ENCODE measurements at places on chromosomes 7 and 10.

DNA sequence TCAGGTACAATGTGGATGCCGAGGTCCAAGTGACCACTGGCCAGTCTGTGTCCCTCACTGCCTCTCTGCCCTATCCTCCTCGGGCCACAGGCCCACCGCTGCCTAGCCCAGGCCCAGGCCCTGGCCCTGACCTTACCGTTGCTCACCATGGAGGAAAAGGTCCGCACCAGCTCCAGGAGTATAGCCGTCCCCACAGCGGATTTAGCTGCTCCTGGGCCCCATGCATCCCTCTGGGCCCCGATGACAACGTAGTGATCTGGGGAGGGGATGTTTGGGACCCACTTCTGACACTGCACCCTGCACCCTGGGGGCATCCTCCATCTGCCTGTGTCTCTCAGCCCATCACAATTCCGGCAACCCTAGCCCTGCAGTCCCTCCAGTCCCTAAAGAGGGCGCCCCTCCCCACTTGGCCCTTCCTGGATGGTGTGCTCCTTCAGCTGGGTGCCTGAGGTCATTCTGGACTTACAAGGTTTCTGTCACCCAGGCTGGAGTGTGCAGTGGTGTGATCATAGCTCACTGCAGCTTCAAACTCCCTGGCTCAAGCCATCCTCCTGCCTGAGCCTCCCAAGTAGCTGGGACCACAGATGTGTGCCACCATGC is 12.1 kb downstream of the TFR2 start:
- DNase-seq: peak; percentile 38

GRCh38 chr7:90453259-90453891 is 16.1 kb upstream of the PTTG1IP2 start:
- DNase-seq: no peak

GRCh38 chr10:29517352-29517923 is 117.3 kb downstream of the SVIL start:
- peak; percentile 27 for DNase-seq

DNA sequence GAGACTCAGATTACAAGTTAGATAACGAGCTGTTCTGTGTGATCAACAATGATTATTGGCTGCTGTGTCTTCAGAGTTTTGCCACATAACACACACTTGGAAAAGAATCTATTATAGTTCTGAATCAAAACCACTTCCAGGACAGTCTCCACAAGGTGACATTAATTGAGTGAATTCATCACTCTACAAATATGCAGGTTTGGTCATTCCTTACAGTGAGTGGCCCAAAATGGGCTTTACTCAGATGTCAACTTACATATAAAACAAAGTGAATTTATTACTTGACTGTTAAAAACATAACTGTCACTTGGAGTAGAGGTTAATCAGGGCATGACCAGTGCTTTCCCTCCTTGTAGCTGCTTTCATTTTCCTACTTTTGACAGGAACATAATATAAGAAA is 984.3 kb downstream of the REEP3 start:
- DNase-seq: no peak

DNA sequence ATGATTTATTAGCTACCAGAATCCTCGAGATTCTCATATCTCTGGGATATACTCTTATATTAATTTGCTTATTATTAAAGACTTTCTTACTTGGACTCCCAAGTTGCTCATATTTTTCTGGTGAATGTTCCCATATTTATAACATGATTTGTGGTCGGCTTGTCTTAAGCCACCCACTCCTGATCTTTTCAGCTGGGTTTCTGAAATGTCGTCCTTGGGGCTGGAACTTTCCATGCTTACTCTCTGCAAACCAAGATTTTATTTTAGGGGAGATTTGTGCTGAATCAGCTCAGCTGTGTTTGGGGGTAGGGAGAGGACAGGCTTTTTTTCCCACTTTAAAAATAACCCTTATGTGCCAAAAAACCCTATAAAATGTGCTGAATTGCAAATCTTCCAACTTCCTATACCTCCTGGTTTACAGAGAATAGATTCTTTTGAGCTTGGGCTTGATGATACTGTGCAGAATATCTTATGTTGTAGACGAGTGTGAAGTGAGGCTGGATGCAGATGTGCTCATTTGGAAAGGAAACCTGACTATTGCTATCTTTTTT is 162.1 kb downstream of the SND1 start:
- peak; percentile 17 for DNase-seq

GRCh38 chr7:8817448-8818036 is 384.1 kb downstream of the NXPH1 start:
- DNase-seq: no peak

GRCh38 chr7:139914306-139915267 is 85.5 kb downstream of the TBXAS1 start:
- DNase-seq: peak; percentile 56

- DNase-seq: no peak
These were observed 7.7 kb downstream of the PLAC9 start for GRCh38 chr10:80140251-80140650.

DNA sequence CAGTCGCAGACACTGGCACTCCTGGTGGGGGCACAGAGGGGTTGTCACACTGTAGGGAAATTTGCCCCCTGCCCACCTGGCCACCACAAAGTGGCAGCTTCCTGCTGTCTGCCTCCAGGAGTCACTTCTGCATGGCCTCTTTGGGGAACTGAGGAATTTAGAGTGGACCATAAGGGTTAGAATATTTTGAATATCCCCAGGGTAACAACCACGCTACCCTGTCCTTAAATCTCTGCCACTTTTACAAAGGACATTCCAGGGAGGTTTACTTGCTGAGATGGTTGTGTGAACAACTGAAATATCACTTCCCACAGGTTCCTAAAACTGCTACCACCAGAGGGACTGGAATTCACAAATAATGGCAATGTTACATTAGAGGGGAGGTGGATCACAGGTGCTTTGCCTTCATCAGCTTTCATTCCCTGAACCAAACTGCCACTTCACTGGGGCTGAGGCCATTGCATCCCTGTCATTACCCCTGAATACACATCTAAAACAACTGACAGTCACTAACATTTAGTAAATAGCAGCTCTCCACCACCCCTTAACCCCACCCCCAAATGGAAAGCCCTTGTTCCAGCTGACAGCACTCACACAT is 88.1 kb upstream of the IFRD1 start:
- no peak for DNase-seq

DNA sequence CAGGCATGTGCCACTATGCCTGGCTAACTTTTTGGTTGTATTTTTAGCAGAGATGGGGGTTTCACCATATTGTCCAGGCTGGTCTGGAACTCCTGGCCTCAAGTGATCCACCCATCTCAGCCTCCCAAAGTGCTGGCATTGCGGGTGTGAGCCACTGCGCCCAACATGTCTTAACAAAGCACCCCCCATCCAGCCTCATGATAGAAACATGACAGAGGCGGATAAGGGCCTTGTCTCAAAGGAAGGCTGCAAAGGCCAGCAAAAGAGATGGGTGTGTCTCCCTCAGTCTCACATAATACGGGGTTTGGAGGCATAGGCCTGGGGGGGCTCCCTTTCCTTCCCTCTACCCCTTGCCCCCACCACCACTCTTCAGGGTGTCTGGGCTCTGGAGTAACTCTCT is 93.2 kb downstream of the SH3PXD2A start:
- DNase-seq: no peak

DNA sequence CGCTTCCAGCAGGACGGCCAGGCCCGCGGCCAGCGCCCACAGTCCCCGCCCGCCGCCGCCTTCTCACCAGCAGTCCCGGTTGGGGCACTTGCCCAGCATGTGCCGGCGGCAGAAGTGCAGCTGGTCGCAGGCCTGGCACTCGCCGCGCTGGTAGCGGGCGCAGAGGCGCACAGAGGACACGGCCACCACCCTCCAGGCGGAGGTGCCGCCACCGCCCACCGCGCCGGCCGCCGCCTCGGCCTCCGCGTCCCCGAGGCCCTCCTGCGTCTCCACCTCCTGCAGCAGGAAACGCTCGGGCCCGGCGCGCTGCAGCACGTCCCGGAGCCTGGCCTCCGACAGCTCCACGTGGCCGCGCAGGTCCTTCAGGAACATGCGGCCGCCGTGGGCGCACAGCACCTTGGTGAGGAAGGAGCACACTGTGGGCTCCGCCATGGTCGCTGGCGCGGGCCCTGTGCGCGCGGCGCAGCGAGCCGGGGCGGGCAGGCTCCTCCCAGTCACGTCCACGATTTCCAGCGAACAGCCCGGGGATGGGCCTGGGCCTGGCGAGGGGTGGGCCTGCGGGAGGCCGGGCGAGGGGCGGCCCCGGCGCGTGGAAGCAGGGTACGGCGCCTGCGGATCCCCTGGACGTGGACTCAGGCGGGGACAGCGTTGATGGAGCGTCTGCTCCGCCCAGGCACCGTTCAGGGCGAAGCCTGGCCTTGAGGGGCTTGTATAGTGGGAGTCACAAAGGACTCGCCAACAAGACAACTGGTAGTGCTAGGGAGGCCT is at the start of gene ZC3HAV1L:
Gene ZC3HAV1L, minus strand, starts transcription at position 457 of the 768 bp plus-strand sequence. Its CDS starts 25 bp downstream, at position 432.
- peak; percentile 47 for DNase-seq

DNA sequence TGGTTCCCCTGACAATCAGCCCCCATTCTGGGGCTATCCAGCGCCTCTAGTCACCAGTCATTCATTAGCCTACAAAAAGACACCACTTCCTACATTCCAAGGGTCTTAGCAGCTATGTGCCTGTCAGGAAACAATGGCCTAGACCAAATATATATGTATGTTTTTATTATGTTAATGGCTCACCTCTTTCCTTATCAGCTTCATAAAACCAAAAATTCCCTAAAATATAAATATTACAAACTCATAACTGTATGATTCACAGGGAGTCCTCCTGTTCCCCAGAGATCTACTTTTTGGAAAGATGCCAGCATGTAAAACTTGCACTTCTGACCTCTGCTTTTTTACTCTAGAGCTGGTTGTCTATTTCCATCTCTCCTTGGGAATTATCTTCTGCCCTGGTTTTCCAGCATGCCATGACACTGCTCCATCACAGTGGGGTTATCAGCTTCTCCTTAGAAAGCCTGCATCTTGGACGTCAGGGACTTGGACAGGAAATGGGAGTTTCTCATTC is 79.2 kb downstream of the ABCA13 start:
- DNase-seq: peak; percentile 54

DNA sequence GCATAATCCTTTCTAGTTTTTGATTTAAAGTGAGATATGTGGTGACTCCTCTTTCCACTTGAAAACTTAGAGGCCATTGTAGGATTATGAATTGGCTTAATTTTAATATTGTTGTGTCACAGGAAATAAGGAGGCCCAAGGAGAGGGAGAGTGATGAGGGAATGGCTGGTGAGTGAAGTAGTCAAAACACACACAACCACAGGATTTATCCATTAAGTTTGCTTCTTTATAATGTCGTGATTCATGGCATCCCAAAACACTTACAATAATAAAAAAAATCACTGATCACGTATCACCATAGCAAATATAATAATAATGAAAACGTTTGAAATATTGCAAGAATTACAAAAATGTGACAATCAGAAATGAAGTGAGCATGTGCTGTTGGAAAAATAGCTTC is 1215.5 kb upstream of the LRRTM3 start:
- no peak for DNase-seq

DNA sequence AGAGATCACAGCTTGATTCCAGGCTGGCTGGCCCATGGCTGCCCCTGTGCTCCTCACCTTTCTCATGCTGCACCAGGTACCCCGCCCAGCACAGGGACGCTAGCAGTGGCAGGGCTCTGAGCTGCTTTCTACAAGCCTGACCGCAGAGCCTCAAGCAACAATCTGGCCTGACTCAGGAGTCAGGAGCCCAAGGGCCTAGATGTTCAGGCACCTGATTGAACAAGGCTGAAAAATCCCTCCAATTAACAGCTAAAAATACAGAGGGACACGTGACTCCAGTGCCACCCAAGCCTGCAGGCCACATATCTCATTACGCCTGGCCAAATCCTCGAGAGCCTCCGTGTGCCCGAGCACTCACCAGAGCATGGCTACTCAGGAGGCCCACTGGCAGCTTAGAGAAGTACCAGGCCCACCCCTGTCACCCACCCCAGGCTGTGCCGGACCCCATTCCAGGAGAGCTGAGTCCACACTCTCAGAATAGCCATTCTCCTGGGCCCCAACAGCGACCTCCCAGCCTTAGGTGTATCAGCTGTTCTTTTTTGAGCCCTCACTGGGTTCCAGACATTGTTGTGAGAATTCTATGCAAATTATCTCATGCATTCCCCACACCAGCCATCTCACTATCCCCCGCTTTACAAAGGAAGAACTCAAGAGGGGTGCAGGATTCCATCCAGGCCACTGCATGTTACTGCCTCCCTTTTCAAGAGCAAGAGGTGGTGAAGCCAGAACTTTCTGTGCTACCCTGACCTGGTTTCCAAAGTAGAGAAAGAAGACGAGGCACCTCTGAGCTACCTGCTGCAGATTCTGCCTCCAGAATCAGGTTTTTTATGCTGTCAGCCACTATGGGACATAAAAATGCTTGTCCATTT is 98.3 kb downstream of the COL13A1 start:
- DNase-seq: no peak

DNA sequence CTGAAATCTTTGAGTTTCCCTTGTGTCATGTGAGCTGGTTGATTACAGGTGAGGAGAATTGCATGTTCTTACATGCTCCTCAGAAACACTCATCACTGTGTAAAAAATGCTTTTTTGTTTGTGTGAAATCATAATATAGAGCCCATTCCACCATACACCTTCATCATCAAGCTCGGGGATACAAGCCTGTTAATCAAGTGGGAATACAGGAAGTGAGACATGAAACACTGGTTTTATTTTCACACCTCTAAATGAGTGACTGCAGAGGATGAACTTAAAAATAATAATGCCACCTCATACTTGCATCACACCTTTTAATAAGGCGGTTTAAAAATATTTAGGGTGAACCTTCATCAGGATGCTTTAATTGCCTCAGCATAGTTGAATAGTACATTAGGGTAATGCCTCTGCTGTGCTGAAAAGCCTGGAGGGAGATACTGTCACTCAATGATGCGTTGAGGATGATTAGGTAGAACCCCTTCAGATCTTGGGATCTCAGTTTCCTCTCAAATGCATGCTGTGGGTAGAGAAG is 164.6 kb downstream of the AUTS2 start:
- no peak for DNase-seq

GRCh38 chr10:35638101-35638500 is 4.0 kb downstream of the FZD8 start:
- DNase-seq: no peak

- DNase-seq: no peak
These were observed 4.4 kb downstream of the MYO3A start for GRCh38 chr10:25938405-25938804.

DNA sequence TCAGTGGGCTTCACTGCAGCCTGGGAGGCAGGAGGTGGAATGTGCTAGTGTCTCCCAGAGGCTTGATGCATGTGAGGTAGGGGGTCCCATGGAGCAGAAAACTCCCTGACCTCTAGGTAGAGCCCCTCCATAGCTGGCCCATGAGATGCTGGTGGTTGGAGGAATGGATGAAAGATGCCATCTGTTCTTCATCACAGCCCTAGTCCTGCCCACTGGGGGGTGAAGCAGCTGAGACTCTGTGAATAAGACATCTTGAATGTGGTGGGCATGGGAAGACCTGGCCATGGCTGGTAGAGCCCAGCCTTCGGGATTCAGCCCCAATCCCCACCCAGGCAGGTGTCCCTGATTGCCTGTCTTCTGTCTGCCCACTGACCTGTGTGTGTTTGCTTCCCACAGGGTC is 92.5 kb downstream of the COL13A1 start:
- peak; percentile 73 for DNase-seq

DNA sequence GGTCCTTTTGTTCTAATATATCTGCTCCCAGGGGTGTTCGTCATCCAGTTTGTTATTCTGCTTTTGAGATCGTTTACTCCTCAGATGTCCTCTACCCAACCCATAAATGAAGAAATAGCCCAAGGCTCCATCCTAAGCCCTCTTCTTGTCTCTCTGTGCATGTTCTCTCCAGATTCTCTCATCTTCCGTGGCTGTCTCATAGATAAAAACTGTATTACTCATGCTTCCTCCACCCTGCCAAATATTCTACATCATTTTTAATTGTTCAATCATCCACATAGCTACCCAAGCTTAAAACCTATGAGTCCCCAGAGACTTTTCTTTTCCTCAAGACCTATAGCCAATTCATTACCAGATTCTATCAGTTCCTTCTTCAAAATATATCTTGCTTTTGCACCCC is 44.9 kb downstream of the CAV1 start:
- DNase-seq: peak; percentile 94
